Lung (tissue), 17 donors: ENCODE measurements at places on chromosomes 2 and 18.

DNA sequence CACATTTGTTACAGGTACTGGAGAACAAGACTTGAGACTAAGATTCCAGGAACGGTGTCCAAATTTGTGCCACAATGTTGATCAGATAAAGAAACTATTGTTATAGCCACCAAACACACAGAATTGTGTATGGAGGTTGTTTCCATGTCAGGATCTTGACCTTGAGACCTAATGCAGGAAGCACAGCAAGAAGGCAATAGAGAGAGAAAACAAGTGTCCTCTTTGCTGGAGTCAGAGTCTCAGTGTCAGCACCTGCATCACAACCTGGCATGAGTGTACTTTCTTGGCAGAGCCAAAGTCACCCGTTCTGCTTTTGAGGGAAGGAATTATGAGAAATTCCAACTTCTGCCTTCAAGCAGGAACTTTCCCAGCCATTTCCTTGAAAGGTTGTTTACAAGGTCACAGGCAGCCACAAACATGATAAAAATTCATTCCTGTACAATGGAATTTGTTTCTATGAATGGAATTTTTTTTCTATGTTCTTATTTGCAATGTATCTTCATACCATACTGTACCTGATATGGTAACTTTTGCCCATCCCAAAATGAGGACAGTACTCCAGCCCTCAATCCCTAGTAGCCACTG, 118.4 kb downstream of the PKP4 start:
- no peak for DNase-seq

DNA sequence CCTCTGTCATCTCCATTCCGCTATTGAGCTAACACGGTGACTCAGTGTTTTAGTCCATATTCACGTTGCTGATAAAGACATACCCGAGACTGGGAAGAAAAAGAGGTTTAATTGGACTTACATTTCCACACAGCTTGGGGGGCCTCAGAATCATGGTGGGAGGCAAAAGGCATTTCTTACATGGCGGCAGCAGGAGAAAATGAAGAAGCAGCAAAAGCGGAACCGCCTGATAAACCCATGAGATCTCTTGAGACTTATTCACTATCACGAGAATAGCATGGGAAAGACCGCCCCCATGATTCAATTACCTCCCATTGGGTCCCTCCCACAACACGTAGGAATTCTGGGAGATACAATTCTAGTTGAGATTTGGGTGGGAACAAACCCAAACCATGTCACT, 22.6 kb upstream of the CXXC1 start:
- no peak for DNase-seq

GRCh38 chr2:11769516-11769915, 23.1 kb downstream of the LPIN1 start:
- DNase-seq, result no peak

- DNase-seq, result peak; percentile 37
Observed at GRCh38 chr2:205713086-205713485, 30.8 kb downstream of the NRP2 start.

DNA sequence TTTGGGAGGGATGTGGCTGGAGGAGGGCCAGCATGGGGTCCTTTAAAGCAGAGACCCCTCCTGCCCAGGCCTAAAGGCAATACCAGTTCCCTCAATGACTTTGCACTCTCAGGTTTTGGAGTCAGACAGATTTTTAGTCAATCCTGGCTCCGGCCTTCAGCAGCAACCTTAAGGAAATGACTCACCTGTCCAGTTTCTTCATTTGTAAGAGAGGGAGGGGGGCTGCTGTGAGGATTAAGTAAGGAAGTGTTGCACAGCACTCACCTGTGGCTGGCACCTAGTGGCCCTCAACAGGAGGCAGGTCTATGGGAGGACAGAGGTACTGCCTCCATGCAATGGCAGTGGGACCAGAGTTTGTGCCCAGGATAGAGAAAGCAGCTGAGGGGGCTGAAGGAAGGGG, 13.7 kb downstream of the CNGA3 start:
- DNase-seq, result no peak

- no peak for DNase-seq
Observed at GRCh38 chr18:35344736-35345459, 678 bp upstream of the ZNF24 start.

- DNase-seq, result peak; percentile 61
Observed at GRCh38 chr2:46134531-46135227, 162.5 kb upstream of the EPAS1 start.

GRCh38 chr2:202064171-202064880, 8.7 kb upstream of the KIAA2012 start:
- peak; percentile 80 for DNase-seq

DNA sequence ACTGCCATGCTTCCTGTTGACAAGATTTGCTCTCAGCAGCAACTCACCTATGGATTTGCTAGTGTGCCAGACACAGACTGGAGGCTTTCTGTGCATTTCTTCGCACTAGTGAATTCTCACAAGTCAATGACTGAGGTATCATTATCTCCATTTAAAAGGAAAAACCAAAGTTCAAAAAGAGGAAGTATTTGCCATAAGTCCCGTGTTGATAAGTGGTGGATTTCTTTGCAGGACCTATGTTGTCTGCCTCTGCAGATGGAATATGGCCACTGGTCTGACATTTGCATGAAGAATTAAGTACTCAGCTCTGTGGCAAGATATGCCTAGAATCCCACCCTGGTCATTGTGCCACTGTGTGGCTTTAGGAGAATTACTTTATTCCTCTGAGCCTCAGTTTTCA, 299.6 kb downstream of the PAX3 start:
- no peak for DNase-seq

DNA sequence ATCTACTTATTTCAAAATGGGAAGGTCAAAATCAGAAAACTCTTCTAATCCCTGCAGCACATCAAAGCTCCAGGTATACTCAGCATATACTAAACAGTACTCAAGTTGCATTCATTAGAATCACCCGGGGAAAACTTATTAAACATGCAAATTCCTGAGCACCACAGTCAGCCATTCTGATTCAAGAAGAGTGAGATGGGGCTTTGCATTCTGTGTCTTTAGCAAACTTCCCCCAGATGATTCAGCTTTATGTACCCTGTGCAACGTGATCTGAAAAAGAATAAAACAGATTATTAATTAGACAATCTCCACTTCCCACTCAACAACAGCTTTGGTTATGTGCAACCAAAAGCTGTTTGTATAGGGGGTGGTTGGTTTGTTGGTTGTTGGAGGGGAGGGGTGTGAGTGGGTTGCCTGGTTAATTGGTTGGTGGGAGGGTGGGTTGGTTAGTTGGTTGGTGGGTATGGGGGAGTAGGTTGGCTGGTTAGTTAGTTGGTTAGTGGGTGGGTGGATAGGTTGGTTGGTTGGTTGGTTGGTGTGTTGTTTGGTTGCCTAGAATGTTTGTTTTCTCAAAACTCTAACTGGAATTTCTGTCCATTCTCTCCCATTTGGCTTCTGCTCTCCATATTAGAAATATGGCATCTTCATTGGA, 112.5 kb upstream of the AGAP1 start:
- DNase-seq, result no peak

DNA sequence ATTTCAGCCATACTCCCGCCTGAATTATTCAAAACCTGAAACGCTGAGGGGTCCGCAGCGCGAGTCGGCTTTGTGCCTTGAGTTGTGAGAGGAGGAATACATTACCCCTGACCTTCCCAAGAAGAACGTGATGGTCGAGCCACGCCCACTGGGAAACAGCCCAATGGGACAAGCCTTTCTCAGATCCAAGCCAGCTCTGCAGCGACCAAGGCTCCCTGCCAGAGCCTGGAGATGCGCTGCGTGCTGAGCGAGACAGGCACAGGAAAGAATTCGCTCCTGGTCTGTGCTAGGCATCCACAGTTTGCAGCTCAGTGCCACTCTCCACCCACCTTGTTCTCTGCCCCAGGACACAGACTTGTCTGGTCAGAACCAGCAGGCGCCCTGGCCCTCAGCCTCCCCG, 74.1 kb upstream of the GLI2 start:
- peak; percentile 96 for DNase-seq

DNA sequence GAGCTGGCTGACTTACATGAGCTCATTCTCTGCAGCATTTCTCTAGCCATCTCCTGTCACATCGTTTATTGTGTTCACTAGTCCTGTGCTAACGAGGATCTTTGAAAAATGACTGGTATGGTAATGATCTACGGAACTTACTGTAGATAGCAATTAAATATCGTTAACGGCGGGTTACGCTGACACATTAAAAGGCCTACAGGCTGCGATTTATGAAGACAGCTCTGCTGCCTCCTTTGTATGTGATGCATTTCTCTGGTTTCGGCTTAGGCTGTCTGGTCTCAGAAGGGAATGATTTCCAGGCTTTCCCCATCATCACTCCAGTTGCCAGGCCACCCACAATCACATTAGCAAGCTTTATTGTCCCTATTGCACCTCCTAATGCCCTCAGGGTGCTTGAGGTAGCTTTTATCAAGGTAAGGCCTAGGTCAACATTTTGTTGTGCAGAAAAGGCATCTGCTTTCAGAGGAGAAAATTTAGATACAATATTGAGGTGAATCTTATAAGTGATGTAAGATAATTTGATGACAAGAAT, 284.4 kb downstream of the SOX11 start:
- DNase-seq, result no peak

DNA sequence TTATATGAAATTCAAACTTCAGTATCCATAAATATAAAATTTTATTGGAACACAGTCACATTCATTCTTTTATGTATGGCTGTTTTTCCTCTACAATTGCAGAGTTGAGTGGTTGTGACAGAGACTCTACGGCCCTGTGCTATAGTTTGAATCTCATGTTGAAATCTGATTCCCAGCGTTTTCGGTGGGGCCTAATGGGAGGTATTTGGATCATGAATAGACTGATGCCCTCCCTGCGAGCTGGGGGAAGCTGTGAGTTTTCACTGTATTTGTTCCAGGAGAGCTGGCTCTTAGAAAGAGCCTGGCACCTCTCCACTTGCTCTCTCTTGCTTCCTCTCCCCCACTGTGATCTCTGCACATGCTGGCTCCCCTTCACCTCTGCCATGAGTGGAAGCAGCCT, 1.7 kb downstream of the PFN4 start:
- DNase-seq, result peak; percentile 71

DNA sequence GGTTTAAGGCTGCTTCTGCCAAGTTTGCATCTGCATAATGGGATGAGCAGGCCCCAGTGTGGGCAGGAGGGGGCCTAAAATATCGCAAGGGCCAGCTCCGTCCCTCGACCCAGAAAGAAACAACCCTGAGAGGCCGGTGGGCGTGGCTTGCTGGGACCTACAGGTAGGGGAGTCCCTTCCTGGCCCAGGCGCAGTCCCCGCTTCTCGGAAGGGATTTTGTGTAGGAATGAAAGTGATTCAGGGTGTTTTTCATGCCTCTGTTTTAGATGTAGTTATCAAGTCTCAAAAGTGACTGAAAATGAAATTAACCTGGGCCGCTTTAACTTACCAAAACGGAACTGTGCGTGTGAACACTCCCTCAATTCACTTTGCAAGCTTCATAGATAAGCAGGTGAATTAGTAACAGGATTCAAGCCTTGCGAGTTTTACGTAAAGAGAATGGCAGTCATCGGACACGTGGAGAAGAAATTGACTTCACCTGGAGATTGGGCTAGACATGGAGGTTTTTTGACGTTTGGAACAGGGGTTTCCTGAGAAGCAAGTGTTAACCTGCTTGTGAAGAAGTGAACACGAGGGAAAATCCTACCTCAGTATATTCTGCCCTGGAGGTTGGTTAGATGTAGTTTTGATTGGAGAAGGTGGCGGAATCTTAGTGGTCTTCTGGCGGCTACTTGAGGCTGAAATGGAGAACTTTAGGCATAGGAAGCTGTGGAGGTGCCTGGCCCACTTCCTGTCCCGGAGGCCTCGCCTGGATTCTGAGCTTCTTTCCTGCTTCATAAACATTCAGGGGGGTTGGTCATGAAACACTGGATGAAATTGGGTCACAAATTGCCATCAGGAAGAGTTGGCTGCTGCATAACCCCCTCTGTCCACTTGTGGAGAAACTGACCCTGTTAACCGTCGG, 1.7 kb downstream of the NCK2 start:
- peak; percentile 57 for DNase-seq

- no peak for DNase-seq
Observed at GRCh38 chr18:58640891-58641610, 12.2 kb upstream of the ALPK2 start.

GRCh38 chr18:76468345-76469304, 26.4 kb downstream of the ZNF516 start:
- no peak for DNase-seq

DNA sequence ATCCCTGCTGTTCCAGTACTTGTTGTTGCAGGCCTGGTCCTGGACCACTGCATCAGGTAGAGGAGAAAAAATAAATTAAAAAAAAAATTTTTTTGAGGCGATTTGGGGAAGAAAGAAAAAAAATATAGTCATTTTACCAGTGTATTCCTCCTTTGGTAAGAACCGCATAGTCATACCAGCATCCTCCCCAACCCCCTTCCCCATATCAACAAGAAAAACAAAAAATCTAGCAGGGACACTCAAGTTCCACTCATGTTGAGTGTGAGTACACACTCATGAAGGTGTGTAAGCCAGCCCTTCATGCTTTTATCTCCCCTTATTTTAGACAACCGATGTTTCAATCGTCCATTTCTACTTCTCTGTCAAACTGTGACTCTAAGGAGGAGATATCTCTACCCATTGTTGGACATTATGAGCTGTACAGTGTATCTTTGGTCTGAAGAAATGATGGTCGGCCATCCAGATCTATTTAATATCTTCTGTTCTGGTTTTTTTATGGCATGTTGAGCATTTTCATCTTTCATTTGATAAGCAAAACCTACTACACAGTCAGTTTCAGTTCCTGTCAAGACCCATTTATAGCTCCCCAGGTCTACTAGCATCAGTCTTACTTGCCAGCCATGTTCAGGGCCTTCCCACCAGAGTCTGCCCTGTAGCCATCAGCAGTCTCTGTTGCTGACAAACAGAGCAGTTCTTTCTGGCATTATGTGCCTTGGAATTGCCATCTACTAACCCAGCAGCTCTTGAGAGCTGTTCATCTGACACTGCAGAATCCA, 20.0 kb downstream of the ELP2 start:
- no peak for DNase-seq

- peak; percentile 29 for DNase-seq
Observed at GRCh38 chr2:5022061-5022460, 670.1 kb upstream of the SOX11 start.

GRCh38 chr2:117956036-117956796, 57.7 kb downstream of the CCDC93 start:
- DNase-seq, result no peak

GRCh38 chr2:58032016-58032763, 14.4 kb upstream of the VRK2 start:
- DNase-seq, result no peak

DNA sequence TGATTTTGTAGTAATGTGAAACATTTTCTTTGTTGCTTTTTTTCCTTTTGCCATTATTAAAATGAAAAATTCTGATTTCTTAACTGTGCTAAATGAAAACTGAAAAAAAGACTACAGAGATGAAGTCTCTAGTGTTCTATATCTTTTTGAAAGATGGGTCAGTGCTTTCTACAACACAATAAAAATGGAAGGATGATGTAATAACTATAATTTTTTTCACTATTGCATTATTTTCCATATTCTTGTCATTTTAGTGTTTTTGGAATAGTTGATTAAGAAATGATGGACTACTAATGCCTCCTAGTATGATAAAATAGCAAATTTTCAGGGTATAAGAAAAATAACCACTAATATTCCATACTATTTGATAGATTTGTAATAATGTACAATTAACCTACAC, 7.2 kb downstream of the PSMD14 start:
- DNase-seq, result no peak

- peak; percentile 40 for DNase-seq
Observed at GRCh38 chr18:39799006-39799405, 2156.0 kb upstream of the PIK3C3 start.

- DNase-seq, result no peak
Observed at GRCh38 chr2:37623406-37623805, 48.0 kb downstream of the CDC42EP3 start.

GRCh38 chr18:46386788-46387187, 270.2 kb downstream of the LOXHD1 start:
- DNase-seq, result peak; percentile 72
